ENCODE measurements at places on chromosomes 3 and 15. TPM values are rescaled to one million over a fixed set of nuclear protein-coding genes. Genes with fewer than 3 reads are reported as not detected.

Gene RTP1
- total RNA-seq = not detected

Gene ITPKA
- not detected for total RNA-seq

DNA sequence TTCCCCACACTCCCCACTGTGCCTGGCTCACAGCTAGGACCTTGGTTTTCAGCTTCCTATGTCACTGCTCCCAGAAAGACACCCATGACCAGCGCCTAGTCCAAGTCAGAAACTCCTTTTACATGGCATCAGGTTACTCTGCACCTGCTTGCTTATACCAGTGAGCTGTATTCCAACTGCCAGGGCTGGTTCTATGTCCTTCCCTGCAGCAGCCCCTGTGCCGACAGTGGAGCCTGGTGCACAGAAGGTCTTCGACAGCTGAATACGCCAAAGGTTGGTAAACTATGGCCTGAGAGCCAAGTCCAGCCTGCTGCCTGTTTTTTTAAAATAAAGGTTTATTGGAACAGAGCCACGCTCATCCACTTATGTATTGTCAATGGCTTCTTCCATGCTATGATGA is 102.5 kb downstream of the IQSEC1 start:
- no peak for DNase-seq

Gene IL1RAP
- total RNA-seq = 26.0 TPM

DNA sequence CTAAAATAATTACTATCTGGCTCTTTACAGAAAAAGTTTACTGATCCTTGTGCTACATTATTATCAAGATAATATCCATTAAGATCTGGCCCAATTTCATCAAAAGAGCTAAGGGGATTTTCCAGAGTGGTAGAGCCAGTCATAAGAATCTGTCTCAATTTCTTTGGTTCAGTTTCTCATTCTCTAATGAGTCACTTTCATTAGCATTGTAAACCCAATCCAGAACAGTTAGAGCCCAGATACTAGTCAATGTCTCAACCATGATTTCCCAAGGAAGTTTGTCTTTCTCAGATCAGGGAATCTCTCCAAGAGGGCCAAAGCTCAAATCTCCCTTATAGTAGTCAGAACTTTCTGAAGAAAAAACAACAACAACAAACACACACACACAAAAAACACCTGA is 131.1 kb upstream of the PPP2R3A start:
- no peak for DNase-seq

GRCh38 chr3:59408047-59408624 is 358.3 kb upstream of the CFAP20DC start:
- no peak for DNase-seq

Gene STX19
- 2.5 TPM for total RNA-seq

- DNase-seq = no peak
These were observed 16.3 kb downstream of the SLC35G2 start for GRCh38 chr3:136835089-136835812.

GRCh38 chr3:162437480-162437879 is 940.9 kb downstream of the OTOL1 start:
- no peak for DNase-seq

DNA sequence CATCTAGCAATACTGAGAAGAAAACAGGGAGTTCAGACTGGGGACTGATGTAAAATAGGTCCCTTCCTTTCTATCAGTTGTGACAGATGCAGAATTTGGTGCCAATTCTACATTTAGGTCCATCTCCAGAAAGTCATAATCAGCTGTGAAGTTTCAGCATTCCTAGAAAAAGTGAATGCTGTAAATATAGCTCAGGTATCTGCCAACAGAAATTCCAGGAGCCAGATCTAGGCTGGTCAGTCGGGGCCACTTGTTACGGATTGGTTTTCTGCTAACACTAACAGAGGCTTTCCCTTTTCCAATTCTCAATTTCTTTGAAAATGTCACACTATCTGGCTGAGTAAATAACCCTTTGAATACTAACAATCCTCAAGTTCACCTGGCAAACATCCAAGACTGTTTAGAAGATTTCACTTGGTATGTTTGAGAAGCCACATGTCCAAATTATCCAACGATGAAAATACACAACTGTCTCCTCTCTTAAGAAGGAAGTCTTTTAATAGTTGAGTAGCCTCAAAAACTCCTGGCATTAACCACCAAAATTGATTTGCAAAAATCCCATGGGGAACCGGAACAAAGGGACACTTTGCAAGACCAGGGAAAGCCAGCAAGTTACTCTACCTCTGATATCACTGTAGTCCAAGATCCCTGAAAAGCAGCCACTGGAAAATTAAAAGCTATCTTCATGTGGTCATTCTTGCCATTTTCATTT is 222.3 kb downstream of the ZMAT3 start:
- DNase-seq = no peak

Gene CYP1A2
- total RNA-seq = not detected

Gene CLSTN2
- total RNA-seq = 16.0 TPM

DNA sequence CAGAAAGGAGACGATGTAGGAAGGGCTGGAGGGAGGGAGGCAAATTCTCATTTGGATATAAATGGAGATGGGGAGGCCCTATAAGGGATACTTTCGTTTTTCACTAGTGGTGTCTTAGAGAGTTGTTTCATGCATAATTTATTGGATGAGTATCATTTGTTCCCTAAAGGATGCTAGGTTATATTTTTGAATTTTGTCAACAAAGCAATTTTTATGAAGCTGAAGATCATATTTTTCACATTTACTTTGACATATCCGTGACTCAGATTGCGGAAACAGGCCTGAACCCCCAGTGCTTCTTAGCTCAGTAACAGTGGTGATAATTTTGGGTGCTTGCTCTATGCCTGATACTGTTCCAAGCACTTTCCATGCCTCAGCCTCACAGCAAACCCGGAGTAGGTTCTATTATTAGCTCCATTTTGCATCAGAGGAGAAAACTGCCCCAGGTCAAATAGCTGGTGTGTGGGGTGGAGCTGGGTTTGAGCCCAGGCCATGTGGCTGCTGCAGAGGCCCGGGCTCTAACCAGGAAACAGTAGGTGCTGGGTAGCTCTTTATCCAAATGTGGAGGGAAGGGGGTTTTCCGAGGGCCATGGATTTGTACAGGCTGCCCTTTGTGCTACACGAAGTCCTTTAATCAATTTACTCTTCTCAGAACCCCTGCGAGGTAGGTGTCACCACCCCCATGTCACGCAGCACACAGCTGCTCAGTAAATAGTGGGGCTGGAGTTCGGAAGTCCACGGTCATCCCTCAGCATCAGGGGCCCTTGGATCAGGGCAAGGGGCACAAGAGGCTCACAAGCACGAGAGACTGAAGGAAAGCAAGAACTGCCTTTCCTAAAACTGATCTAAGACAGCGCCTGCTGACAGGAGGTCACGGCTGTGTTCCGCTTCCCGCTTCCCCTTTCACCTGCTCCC is 99.1 kb downstream of the SLC49A4 start:
- DNase-seq = no peak

Gene TM4SF1
- 97.7 TPM for total RNA-seq

DNA sequence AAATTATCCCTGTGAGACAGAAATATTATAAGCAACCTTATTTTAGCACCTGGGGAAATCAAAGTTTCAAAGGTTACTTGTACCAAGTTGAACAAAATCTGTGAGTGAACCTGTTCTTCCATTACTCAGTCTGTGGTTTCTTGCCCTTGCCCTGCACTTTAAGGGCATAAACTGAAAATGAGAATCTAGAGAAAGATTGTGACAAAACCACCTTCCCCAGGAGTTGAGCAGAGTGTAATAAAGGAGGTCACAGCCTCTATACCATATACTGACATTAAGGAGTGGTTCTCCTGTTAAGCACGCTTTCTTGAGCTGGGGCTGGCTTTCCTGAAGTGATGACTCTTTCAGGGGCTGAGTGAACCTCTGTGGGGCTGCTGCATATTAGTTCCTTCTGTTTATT is 143.4 kb downstream of the PDCD6IP start:
- no peak for DNase-seq

DNA sequence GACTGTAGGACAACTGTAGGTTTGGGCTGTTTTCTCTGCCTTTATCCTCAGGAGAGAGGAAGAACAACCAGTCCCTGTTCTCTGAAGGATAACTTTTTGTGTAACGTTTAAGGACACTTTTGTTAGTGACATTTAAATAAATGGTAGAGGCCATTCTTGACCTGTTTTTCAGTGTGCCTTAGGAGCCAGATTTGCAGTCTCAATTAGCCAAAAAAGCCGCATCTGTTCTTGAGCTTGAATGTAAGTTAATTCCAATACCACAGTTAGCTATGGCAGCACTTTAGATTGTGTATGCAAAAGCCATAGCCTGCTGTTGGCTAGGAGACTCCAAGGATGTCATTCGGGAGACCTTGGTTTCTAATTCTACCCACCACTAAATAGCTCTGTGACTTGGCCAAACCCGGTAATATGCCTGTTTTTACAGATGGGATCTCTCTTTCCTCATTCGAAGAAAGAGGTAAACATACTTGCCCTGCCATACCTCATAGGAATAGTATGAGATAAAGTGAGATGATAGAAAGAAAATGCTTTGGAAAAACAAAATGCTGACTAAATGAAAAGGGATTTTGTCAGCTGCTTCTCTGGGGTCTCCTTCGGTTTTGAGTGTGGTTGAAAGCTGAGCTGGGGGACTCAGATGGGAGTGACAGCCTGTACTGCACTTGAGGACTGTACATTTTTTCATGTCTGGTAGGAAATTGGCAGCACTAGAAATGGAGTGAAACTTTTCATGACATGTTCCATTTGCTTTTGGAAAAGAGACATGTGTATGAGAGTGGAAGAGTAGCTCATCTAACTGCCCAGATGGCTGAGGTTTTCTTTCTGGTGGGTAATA is 57.3 kb upstream of the ROPN1 start:
- no peak for DNase-seq

DNA sequence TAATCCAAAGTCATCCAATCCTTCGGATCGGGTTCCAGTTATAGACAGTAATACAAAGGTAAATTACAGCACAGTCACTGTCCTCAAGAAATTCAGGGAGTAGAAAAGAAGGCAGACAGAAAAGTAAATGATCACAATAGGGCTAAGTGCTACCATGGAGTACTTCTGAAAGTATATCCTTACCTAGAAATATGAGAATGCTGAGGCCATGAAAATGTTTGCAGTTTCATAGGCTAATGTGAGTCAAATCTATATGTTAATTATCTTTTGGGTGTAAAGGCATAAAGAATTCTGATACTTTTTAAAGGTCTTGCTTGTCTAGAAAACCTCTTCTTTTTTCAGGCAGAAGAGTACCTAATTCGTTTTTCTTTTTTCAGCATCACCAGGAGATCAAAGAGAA is 29.8 kb downstream of the PBRM1 start:
- DNase-seq = no peak

DNA sequence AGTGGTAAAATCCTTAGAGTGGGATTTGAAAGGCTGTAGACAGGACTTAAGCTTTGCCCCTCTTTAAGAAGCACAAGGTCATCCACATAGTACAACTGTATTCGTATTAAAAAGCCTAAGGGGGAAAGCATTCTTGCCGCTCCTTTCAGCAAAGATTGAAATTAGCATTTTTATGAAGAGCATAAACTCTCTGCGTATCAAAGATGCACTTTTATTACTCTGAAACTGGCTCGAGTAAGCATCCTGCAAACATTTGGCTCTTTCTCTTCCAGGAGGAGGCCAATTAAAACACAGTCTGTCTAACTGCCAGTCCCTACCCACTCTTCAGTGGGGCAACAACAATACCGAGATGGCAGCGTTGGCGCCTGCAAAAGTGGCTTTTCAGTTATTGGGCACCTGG is 192.5 kb upstream of the TPRG1 start:
- no peak for DNase-seq

DNA sequence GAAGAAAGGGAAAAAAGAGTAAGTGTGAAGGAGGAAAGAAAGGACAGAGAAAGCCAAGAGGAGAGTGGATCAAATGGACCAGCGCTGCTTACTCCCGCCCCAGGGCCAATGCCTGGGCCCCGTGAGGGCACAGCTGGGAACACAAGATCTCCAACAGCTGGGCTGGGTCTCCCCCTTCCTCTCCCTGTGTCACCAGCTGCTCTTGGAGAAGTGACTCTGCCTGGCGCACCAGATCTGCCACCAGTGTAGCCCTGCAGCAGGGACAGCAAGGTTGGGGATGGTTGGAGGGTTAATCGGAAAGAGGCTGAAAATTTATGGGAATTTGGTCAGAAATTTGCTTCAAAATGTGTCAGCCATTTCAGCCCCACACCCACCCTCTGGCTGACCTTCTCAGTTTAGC is 8.4 kb downstream of the CDAN1 start:
- DNase-seq = no peak

Gene CRYGS
- not detected for total RNA-seq

DNA sequence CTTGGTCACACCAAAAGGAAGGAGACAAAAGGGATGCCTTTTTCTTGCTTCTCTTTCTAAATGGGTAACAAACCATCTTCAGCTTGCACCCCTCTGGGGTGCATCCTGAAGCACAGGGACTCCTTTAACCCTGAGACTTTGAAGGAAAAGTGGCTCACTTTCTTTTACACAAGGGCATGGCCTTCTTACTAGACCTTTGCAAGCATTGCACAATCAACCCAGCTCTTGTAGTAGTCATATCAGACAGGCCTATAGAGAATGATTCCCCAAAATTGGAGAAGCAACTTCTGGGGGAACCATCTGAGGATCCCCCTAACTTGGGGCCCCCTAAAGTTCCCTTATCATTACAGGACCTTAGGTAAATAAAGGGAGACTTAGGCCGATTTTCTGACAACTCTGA is 56.1 kb upstream of the GK5 start:
- no peak for DNase-seq

GRCh38 chr3:52004163-52004787 is 8.6 kb upstream of the RPL29 start:
- DNase-seq = no peak

Gene HIGD2B
- total RNA-seq = not detected

Gene SNTN
- total RNA-seq = not detected

DNA sequence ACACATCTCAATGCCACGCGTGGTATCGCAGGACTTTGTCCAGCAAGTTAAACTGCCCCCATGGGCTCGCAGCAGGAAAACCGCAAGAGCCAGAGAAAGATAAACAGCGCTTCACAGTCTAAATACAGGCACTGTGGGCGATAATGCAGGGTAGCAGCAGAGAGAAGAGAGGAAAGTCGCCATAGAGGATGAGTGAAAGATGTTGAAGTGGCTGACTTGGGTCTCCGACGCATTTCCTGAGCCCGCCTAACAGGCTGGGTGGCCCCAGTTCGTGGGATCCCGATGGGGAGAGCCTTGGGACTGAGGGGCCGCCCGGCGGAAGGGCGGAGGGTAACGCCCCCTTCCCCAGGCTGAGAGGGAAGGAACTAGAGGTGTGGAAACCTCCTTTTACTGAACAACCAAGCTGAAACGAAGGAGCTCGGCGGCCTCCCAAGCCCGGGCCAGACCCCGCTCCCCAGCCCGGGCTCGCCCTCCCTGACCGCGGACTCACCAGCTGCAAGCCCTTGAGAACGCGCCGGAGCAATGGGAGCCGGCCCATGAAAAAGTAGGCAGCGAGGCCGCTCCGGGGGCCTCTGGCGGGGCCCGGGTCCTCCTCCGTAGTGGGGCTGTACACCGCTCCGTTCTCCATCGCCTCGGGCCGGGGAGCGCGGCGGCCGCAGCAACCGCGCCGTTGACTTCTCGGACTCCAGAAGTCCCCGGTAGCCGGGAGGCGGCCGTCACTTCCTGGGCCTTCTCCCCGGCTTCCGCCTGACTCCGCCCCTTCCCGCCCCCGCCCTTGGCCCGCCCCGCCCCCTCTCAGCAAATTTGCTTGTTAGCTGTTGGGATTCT is at the start of gene CMTM6:
Gene CMTM6 (minus strand): TSS at position 735 of the 828 bp plus-strand sequence. CDS start 107 bp downstream, at position 628.
- DNase-seq = no peak

GRCh38 chr15:50262533-50262932 is 3.0 kb downstream of the HDC start:
- DNase-seq = no peak

Gene CCR3
- not detected for total RNA-seq

Gene FBXO40
- total RNA-seq = not detected

GRCh38 chr3:23873941-23874340 is 42.8 kb downstream of the NKIRAS1 start:
- no peak for DNase-seq

GRCh38 chr15:59993950-59994401 is 10.1 kb upstream of the FOXB1 start:
- no peak for DNase-seq

GRCh38 chr15:41408234-41408641 is 5.9 kb upstream of the NDUFAF1 start:
- no peak for DNase-seq
